ENCODE measurements at places on chromosomes 5 and 9.

DNA sequence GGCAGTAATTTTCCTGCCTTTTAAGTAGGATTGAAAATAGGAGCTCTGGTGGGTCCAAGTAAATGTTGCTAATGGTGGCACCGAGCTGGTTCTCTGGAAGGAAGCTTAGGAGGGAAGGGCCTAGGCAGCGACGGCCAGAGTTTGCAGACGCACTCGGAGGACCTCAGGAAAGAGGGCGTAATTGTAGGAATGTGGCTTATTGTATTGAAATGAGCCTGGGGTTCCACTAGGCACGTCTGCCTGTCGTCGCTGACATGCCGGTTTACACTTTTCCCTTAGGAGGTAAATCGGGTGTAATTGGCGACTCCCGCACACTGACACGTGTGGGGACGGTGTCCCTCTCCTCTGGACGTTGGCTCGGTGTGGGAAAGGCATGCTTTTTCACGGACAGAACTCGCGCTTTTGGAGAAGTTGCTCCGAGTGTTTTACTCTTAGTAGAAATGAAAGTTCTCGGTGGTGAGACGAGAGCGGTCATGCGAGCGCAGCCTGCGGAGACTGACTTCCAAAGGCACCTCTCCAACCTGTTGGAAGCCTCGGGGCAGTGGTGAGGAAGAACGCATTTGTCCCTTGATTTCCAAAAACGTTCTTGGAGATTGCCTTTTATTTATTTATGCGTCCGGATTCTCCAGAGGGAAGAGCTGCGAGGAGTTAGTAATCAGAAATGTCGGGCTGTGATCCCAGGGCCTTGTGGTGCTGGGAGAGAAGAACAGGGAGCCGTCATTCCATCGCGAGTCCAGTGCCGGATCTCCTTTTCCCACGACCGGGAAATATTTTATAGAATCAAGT, 1.3 kb downstream of the NR4A3 start:
- peaks cover 14% of the 10 kb centered on the region for H3K27me3 ChIP-seq
- peak overlapping the region; percentile 91 for H3K4me3 ChIP-seq
- peaks cover 63% of the 10 kb centered on the region for H3K4me1 ChIP-seq
- no peaks in the 10 kb centered on the region for H3K36me3 ChIP-seq
- no peak for DNase-seq

GRCh38 chr5:78930721-78931120, 54.4 kb downstream of the ARSB start:
- no peaks in the 10 kb centered on the region for H3K27me3 ChIP-seq
- H3K27ac ChIP-seq = no peak overlapping the region
- no peaks in the 10 kb centered on the region for H3K4me1 ChIP-seq
- no peak for DNase-seq

DNA sequence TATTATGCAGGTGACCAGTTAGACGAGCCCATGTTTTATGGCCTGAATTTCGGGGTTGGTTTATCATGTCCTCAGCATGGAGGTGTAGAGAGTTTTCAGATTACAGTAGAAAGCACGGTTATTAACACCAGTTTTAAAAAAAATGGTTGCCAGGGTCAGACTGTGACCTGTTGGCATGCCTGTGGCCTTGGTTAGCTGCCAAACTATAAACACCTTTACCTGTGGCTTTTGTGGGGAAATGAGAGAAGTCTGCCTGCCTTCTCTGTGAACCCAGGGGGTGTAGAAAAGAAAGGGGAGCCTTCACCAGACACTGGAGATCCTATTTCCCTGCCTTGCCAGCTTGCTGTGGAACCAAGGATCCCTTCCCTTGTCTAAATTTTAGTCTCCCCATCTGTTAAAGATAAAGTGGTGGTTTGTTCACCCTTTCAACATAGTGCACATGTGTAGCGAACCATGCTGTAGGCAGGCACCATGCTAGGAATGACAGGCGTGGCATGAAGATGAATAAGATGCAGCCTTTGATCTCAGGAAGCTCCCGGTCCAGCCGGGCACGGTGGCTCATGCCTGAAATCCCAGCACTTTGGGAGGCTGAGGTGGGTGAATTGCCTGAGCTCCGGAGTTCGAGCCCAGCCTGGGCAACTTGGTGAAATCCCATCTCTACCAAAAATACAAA, 6.1 kb upstream of the PHF19 start:
- no peak overlapping the region for H3K27ac ChIP-seq
- H3K4me3 ChIP-seq = no peak overlapping the region
- H3K4me1 ChIP-seq = peaks cover 14% of the 10 kb centered on the region

GRCh38 chr9:3007326-3007725, 163.4 kb upstream of the PUM3 start:
- no peaks in the 10 kb centered on the region for H3K27me3 ChIP-seq
- H3K36me3 ChIP-seq = no peaks in the 10 kb centered on the region
- no peak overlapping the region for H3K27ac ChIP-seq

DNA sequence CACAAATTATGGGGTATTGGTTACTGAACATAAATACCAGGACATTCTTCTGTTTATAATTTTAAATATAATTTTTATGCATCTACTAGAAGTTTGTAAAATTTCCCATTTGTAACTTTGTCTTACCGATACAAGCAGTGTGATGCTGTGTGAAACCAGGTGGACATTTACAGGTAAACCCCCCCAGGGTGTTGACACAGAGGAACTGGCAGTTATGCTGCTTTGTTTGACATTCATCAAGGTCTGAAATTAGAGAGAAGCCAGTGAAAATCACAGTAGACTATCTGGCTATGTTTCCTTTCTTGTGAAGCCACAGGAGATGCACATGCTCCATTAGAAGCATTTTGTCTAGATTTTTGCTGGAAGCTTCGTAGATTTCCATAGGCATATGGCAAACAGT, 190.9 kb downstream of the SLC12A2 start:
- no peak for DNase-seq
- H3K27ac ChIP-seq = no peak overlapping the region
- H3K4me3 ChIP-seq = no peak overlapping the region
- H3K36me3 ChIP-seq = no peaks in the 10 kb centered on the region
- H3K27me3 ChIP-seq = no peaks in the 10 kb centered on the region
- no peaks in the 10 kb centered on the region for H3K4me1 ChIP-seq

DNA sequence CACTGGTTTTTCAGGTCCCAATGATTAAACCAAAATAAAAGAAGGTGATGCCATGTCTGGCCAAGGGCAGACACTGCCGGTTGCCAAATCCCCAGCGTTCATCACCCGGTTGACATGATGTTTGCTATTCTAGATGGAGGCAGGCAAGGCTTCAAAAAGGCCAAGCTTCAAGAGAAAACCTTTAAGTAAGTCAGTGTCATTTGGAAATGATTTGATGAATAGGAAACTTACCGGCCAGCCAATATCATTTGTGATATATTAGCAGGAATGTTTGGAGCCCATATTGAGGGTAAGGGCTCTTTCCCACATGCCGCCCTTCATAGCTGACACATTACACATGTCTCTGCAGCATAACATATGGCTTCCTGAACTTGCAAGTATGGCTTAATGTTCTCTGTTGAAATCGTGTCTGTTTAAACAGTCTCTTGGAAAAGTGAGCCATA, 89.5 kb upstream of the TTC23L start:
- no peak overlapping the region for H3K27ac ChIP-seq
- H3K4me1 ChIP-seq = no peaks in the 10 kb centered on the region
- no peaks in the 10 kb centered on the region for H3K27me3 ChIP-seq

DNA sequence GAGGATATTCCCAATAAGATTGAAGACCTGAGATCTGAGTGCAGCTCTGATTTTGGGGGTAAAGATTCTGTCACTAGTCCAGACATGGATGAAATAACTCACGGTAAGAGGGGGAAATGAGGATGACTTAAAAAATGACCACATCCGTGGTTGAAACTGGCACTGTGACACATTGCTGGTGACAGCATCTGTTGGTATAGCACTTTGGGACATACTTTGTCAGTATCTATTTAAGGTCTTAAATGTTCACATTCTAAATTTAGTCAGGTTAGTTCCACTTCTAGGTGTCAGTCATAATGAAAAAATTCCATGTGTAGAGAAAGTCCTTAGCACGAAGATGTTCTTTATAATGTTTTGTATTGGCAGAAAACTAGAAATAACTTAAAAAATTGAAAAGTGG, 70.9 kb downstream of the GAPVD1 start:
- H3K27me3 ChIP-seq = no peaks in the 10 kb centered on the region
- no peaks in the 10 kb centered on the region for H3K36me3 ChIP-seq
- no peak overlapping the region for H3K4me3 ChIP-seq
- DNase-seq = no peak
- no peak overlapping the region for H3K27ac ChIP-seq
- no peaks in the 10 kb centered on the region for H3K4me1 ChIP-seq

DNA sequence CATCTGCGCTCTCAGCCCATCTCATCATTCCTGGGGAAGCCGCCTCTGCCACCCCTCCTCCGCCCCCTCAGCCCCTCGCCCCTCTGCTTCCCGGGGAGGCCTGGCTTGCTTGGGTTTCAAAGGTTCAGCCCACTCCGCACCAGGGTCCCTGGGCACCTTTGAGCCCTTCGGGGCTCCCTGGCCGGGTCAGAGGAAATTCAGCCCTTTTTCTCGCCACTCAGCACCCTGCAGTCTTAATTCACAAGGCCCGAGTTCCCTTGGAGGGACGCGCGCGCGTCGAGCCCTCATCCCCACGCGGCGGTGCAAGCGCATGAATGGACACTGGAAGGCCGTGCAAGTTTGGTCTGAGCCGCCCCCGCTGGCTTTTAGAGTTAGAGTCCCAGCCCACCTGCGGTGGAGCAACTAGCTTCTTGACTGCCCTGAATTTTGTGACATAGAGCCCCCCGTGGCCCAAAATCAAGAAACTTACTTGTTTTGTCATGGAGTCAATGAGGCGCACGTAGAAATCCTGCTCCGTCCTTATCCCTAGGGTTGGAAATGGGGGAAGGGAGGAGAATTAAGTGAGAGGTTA, 4.5 kb downstream of the EBF1 start:
- H3K4me1 ChIP-seq = peaks cover 44% of the 10 kb centered on the region
- H3K27ac ChIP-seq = peak overlapping the region; percentile 90
- H3K36me3 ChIP-seq = no peaks in the 10 kb centered on the region
- H3K4me3 ChIP-seq = peak overlapping the region; percentile 69
- DNase-seq = no peak

- no peaks in the 10 kb centered on the region for H3K27me3 ChIP-seq
- H3K27ac ChIP-seq = no peak overlapping the region
- no peak overlapping the region for H3K4me3 ChIP-seq
- H3K4me1 ChIP-seq = no peaks in the 10 kb centered on the region
These were observed 157.0 kb downstream of the PJA2 start for GRCh38 chr5:109252731-109253130.

GRCh38 chr9:5336688-5337087, 3.0 kb downstream of the RLN1 start:
- H3K4me3 ChIP-seq = no peak overlapping the region
- DNase-seq = no peak
- H3K36me3 ChIP-seq = no peaks in the 10 kb centered on the region

GRCh38 chr9:15305470-15305869, 1.5 kb downstream of the TTC39B start:
- peak overlapping the region; percentile 94 for H3K4me3 ChIP-seq
- no peaks in the 10 kb centered on the region for H3K36me3 ChIP-seq
- peaks cover 15% of the 10 kb centered on the region for H3K4me1 ChIP-seq
- H3K27ac ChIP-seq = peak overlapping the region; percentile 96
- no peak for DNase-seq

DNA sequence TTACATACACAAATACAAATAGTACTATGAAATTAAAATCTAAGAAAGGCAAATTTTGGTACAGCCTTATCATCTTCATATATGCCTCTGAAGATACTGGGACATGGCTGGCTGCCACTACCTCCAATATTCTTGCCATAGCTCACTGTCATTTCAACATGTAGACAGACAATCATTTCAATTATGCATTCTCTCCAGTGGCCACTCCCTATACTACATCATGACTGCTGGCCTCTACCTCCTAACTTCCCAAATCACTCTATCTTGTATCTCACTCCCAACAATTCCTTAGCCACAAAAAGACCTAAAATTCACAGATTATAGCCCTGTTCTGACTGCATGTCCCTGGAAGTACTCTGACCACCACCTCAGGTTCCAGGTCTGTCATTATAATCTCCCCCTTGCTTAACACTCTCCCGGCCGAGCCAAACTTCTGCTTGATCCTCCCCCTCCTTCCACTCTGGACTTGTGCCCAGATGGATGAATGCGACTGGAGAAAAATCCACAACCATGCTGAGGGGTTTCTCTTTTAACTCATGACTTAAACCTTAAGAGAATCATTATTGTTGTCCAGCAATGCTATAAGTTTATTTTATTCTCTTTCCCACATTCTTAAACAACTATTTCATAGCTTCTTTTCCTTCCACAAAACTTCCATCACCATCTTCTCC, 225.3 kb upstream of the TLE4 start:
- no peaks in the 10 kb centered on the region for H3K27me3 ChIP-seq
- H3K27ac ChIP-seq = no peak overlapping the region
- H3K36me3 ChIP-seq = no peaks in the 10 kb centered on the region
- no peak overlapping the region for H3K4me3 ChIP-seq
- DNase-seq = no peak

- no peaks in the 10 kb centered on the region for H3K36me3 ChIP-seq
- H3K4me1 ChIP-seq = no peaks in the 10 kb centered on the region
- no peak for DNase-seq
- H3K4me3 ChIP-seq = no peak overlapping the region
- peaks cover 8% of the 10 kb centered on the region for H3K27me3 ChIP-seq
These were observed 7.9 kb upstream of the FIBCD1 start for GRCh38 chr9:130946766-130947617.

DNA sequence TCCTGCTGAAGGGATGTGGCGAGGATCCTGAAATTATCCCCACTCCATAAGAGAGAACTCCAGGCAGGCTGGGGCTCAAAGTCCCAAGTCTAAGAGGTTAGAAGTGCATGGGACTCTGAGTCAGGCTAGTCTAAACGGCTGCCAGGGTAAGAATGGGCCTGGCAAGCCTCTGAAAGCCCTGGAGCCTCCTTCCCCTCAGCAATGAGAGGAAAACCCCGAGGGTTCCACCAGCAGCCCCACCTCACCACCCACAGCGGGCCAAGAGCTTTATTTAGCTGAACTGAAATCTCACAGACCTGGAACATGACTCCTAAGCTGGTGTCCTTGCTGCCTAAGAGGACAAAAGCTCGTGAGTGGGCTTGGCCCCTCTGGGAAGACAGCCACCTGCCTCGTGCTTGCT, 135.5 kb downstream of the SEC61B start:
- H3K36me3 ChIP-seq = no peaks in the 10 kb centered on the region
- peak overlapping the region; percentile 39 for H3K27ac ChIP-seq
- DNase-seq = no peak
- peaks cover 21% of the 10 kb centered on the region for H3K4me1 ChIP-seq
- H3K27me3 ChIP-seq = no peaks in the 10 kb centered on the region
- H3K4me3 ChIP-seq = no peak overlapping the region

DNA sequence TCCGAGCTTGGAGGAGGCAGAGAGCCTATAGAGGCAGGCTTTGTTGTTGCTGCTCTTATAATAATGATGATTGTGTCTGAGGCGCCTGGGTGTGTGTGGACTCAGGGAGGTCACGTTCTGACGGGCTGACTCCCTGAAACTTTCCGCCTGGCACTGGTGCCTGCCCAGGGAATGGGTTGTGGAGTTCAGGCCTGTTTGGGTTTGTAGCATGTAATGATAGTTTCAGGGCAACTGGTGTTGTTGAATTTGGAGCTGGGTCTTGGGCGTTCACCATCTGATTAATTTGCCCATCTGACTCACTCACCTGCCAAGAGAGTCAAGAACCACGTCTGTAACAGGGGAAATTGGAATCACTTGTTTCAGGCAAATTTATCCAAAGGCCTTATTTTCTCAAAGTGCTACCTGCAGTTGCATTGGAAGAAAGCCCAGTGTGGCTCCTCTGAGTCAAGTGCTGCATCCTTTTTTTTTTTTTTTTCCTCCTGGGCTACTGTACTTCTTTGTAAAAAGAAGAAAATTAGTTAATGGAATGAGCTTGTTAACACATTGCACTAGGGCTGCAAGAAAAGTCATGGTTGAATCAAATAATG, 386.5 kb downstream of the GADD45G start:
- H3K4me1 ChIP-seq = peaks cover 18% of the 10 kb centered on the region
- H3K4me3 ChIP-seq = no peak overlapping the region
- no peaks in the 10 kb centered on the region for H3K27me3 ChIP-seq
- no peak overlapping the region for H3K27ac ChIP-seq
- H3K36me3 ChIP-seq = no peaks in the 10 kb centered on the region
- no peak for DNase-seq

Data from esophagus squamous epithelium (tissue), 5 donors.